ENCODE measurements at places on chromosomes 6 and 20. TPM values are rescaled to one million over a fixed set of nuclear protein-coding genes. Genes with fewer than 3 reads are reported as not detected.
A peak's percentile ranks its signal among the peaks of the same experiment; 100 is the strongest.

GRCh38 chr6:152423216-152424103 lies 213.7 kb downstream of the SYNE1 start:
- DNase-seq, result no peak

Gene ADGB
- under 0.01 TPM for total RNA-seq

DNA sequence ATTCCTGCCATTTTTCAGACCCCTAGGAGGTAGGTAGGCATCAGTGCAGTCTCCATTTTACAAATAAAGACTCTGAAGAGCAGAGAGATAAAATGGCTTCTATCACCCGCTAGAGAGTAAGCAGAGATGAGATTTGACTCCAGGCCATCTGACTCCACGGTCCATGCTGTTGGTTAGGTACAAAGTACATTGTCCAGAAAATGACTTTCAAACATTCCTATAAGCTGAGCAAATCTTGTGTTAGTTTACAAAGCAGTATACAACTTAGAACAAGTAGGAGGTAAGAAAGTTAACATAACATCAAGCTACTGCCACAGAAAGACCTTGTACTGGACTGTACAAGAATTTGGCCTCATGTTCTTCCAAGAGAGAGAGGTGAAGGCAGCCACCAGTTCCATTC lies 14.9 kb downstream of the BTN1A1 start:
- DNase-seq, result no peak

Gene DEFB123
- total RNA-seq, result not detected

- DNase-seq, result no peak
These were observed 93.3 kb downstream of the CDH22 start for GRCh38 chr20:46214824-46215488.

GRCh38 chr6:37717836-37718251 lies 20.2 kb upstream of the MDGA1 start:
- DNase-seq, result no peak

GRCh38 chr6:154506582-154506981 lies 3.9 kb downstream of the CNKSR3 start:
- DNase-seq, result no peak

DNA sequence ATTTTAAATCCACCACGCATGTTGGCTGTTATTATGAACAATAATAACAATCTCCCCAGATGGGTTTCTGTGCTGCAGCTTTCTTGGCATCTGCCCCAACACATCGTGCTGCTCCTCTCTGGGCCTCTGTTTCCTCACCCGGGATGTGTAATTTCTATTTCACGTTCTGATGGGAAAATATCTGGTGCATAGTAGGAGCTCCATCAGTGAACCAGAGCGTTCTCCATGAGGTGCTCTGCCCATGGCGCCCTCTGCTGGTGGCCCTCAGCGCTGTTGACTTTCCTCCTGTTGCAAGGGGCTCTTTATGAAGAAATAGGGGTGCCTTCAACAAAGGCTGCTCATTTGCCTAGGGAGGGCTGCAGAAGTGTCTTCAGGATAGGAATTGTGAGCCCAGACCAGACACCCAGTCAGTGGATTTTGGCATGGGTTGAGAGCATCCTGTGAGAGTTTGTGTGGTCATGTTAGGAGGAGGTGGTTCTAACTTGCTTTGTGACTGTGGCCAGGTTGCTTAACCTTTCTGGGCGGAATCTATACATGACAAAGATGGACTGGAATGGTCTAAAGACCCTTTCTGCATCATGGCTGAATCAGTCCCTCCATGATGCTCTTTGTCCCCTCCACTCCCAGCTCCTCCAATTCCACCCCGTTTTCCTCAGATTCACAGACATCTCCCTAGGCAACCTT lies 8.1 kb downstream of the SCRT2 start:
- DNase-seq, result peak; percentile 44

GRCh38 chr6:112575309-112575834 lies 228.2 kb downstream of the RFPL4B start:
- no peak for DNase-seq

- no peak for DNase-seq
These were observed 1.3 kb upstream of the KCNQ2 start for GRCh38 chr20:63473555-63474449.

- no peak for DNase-seq
These were observed 210.3 kb downstream of the FOXA2 start for GRCh38 chr20:22374066-22374465.

- no peak for DNase-seq
These were observed 116.5 kb upstream of the LAMP5 start for GRCh38 chr20:9397928-9398327.

GRCh38 chr6:140095532-140095931 lies 721.1 kb upstream of the CITED2 start:
- DNase-seq, result no peak

Gene BPIFB1
- total RNA-seq, result not detected

GRCh38 chr6:135236732-135237131 lies 55.6 kb downstream of the MYB start:
- DNase-seq, result no peak

DNA sequence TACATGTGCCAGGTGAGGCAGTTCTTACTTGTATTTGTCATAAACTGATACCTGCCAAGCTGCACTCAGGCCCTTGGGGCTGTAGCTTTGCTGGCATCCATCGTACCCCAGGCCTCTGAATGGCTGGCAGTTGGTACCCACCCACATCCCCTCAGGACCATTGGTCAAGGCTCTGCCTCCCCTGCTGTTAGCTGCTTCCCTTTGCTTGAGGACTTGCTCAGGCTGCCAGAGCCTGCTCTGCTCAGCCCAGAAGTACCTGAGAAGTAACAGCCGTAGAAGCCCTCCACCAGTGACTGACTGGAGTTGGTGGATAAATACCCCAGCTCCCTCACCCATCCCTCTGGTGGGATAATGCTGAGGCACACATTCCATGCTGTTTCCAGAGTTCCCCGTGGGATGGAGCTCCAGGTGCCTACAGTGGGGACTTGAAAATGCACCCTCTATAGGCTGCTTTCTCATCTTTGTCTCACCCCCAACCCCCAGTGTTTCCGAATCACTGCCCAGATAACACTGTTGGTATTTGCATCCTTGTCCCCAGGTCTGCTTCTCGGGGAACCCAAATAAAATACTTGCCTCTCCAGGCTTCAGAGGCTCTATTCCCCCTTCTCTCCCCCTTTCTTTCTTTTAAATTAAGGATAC lies 7.3 kb downstream of the EBF4 start:
- no peak for DNase-seq

- DNase-seq, result no peak
These were observed 71.9 kb upstream of the SLC22A16 start for GRCh38 chr6:110548110-110548847.

DNA sequence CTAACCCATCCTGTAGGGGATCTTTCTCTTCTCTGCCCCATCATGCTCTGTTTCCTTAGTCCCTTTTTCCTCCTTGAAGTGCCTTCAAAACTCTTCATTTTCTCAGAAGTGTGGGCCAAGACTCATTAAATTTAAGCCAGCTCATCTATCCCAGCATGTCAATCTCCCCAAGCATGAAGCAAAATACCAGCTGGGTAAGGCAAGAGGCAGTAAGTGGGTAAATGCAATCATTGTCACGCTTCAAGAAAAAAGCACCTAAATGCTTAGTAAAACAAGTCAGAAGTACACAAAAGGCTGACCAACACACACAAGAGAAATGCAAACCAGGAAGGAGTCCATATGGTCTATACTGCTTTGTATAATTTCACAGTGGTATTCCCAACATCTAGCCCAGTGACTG lies 61.5 kb downstream of the COL12A1 start:
- no peak for DNase-seq

Gene C6orf136
- 23.2 TPM for total RNA-seq

Gene SLC17A9
- under 0.01 TPM for total RNA-seq

GRCh38 chr20:46255440-46256104 lies 52.7 kb downstream of the CDH22 start:
- DNase-seq, result no peak

GRCh38 chr6:19408331-19408730 lies 428.8 kb upstream of the ID4 start:
- DNase-seq, result no peak

All from frontal cortex (tissue), 4 donors.